ENCODE measurements at places on chromosomes 16 and 17.
A peak's percentile ranks its signal among the peaks of the same experiment; 100 is the strongest.

- no peak for DNase-seq
Observed at GRCh38 chr17:20009052-20009301, 182 bp upstream of the SPECC1 start.

DNA sequence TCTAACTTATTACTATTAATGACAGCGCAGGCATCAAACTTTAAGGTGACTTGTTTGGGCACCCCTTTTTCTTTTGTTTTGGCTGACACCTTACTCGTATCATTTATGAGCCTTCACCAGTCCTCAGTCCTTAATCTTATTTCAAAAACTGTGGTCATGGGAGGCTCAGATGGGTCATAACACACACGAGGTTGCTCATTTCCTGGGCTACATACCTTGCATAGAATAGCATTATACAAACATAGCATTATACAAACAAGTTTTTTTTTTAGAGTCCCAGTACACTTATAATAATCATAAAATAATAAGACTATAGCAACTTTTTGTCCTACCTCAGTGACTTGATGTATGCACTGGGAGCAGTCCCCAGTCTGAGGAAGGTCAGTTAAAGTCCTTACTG lies 11.2 kb upstream of the ACSF2 start:
- DNase-seq: no peak

GRCh38 chr16:60271781-60272180 lies 1537.7 kb upstream of the GOT2 start:
- no peak for DNase-seq

GRCh38 chr17:77783991-77784820 lies 174.3 kb upstream of the TNRC6C start:
- peak; percentile 44 for DNase-seq

GRCh38 chr16:13780406-13781168 lies 139.4 kb upstream of the ERCC4 start:
- no peak for DNase-seq

DNA sequence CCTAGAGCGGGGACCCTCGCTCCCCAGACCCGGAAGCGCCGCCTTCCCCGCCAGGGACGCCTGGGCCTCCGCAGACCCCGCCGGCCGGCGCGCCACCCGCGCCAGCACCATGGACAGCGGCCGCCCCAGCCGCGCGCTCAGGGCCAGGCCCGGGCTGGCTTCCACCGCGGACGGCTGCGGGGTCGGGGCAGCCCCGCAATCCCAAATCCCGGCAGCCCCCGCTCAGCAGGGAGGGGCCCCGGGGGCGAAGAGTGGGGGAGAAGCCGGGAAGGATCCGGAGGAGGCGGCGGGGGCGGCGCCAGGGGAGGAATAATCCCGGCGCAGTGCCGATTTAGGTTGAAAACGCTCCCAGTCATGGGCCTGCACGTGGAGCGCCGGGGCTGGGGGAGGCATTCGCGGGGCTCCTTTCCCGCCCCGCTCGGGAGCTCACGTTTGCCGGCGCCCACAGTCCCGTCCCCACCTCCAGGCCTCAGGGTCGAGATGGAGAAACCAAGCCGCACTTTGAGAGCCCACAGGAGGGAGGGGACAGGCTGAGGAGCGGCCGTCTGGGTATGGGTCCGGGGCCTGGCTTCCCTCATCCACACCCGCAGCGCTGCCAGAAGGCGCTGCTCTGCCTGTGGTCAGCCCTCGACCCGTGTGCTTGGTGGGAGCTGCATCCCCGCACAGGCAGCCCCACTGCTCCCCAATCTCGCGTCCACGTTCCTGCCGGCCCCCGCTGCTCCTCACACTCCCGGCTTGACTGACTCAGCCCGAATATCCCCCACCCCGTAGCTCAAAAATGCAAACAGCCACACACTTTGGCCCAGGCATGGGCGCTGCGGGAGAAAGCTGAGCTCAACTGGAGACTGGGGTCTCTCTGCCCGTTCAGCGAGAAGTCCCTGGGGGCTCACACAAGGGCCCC lies 4.7 kb downstream of the FBXL16 start:
- DNase-seq: no peak

DNA sequence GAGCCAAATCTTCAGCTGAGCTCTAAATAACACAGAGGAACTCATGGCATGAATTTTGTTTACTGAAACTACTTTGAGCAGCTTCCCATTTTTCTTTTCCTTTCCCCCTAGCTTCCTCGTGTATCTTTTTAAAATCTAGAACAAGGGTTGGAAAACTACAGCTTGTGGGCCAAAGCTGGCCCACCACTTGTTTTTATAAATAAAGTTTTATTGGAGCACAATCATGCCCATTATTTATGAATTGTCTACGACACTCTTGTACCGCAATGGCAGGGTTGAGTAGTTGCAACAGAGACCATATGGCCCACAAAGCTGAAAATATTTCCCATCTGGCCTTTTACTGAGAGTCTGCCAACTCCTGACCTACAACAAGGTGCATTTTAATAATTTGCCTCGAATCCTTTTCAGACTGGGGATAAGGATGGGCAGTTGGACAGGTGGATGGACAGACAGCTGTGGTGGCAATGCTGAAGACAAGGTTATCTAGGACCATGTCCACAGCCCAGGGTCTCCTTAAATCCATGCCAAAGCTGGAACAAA lies 87.7 kb downstream of the RMI2 start:
- DNase-seq: no peak

- no peak for DNase-seq
Observed at GRCh38 chr16:83552228-83552627, 255.6 kb upstream of the HSBP1 start.

DNA sequence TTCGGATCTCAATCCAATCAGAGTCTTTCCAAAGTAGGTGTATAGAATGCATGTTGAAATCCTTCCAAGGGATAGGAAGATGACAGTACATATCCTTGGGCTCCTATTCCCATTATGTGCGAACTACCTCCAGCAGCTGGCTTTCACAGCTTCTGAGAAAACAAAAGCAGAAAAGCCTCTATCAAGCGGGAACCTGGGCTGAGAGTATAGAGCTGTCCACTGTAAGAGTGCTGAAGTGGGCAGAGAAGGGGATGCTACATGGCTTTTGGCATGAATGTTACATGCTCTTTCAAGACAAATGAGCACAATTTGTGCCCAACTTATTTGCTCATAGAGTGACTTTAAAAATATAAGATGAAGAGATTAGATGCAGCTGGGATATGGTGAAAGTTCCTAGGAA lies 993.5 kb downstream of the CDH8 start:
- DNase-seq: no peak

DNA sequence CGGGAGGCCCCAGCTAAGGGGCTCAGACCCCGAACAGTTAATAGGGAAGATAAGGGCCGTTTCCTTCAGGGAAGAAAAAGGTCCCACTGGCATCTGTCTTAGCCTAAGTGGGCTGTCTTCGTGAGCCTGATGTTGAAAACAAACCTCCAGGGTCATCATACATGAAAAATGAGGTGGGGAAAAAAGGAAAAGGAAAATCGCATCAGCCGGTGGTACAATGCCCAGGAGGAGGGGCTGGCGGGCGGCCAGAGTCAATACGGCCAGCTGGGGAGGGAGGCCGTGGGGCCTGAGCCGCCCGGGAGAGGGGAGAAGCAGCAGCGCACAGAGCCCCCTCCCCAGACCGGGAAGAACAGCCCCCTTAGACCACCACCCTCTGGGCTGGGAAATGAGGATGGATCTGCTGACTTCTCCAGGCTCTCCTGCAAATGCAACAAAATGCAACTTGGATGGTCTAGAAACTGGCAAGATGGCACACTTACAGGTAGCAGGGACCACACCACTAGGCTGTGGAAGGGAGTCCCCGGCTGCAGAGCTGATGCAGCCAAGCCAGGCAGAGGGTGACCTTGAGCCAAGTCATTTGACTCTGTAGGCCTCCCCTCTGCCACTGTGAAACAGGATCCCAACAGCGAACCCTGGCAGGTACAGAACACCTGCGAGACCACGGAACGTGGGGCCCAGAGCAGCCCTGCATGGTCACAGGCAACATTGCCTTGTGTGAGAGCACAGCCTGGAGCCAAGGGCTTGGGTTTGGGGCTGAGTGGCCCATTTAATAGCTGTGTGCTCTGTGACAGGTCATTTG lies 448.5 kb downstream of the SOX9 start:
- DNase-seq: no peak

- DNase-seq: no peak
Observed at GRCh38 chr16:57865746-57866528, 63.6 kb upstream of the KIFC3 start.

GRCh38 chr16:28842696-28843095 lies 3.5 kb downstream of the TUFM start:
- DNase-seq: no peak

- DNase-seq: no peak
Observed at GRCh38 chr17:38825762-38826247, 684 bp upstream of the CWC25 start.

DNA sequence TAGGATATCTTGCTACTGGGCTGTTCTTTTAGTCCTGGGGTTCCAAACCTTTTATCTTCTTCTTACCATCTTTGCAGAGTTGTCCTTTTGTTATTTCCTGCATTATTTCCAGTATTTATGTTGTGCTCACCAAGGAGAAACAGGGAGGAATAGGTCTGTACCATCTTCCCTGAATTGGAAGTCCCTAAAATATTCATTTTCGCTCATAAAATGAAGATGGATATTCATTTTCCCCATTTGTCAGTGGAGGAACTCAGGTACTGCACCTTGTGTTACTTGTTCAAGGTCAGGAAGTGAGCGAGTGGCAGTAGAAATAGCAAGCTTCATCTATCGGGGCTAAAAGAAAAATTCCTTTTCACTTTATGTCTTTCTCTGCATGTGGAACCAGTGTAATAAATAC lies 989.7 kb downstream of the CDH11 start:
- DNase-seq: no peak

- no peak for DNase-seq
Observed at GRCh38 chr17:51054748-51055147, 65.9 kb downstream of the SPAG9 start.

DNA sequence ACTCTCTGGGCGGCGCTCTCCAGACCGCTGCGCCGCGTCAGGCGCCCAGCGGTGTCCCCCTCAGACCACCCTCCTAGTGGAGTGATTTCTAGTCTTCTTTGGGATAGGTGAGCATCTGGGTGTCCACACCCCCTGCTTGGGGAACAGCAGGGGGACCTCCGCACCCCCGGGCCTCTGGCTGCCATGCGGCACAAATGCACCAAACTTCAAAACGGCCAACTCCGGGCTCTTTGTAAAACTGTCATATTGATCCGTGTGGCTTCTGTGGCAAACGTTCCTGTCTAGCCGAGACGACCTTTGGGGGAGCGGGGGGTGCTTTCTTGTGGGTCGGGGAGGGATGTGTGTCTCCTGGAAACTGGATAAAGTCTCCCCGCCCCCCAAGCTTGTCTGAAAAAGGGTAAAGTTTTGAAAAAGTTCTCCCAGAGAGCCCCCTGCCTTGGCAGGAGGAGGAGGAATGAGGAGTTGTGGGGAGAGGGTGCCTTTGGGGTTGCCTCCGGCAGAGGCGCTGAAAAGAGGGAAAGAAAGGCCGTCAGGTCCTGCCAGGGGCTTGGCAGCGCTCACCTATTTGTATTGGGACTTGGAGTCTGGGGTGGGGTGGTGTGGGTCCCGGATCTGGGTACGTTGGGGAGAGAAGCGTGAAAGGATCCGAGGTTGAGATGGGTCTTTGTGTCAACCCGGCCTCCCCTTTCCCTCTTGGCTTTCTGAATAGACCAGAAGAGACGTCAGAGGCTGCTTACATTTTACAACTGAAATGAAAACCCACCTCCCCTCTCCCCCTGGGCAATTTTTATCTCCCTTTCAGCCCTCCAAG lies 2.2 kb upstream of the CHD3 start:
- DNase-seq: no peak

GRCh38 chr16:69561901-69562300 lies 3.9 kb upstream of the NFAT5 start:
- DNase-seq: no peak

- DNase-seq: no peak
Observed at GRCh38 chr16:85641776-85642176, 28.7 kb downstream of the GSE1 start.

DNA sequence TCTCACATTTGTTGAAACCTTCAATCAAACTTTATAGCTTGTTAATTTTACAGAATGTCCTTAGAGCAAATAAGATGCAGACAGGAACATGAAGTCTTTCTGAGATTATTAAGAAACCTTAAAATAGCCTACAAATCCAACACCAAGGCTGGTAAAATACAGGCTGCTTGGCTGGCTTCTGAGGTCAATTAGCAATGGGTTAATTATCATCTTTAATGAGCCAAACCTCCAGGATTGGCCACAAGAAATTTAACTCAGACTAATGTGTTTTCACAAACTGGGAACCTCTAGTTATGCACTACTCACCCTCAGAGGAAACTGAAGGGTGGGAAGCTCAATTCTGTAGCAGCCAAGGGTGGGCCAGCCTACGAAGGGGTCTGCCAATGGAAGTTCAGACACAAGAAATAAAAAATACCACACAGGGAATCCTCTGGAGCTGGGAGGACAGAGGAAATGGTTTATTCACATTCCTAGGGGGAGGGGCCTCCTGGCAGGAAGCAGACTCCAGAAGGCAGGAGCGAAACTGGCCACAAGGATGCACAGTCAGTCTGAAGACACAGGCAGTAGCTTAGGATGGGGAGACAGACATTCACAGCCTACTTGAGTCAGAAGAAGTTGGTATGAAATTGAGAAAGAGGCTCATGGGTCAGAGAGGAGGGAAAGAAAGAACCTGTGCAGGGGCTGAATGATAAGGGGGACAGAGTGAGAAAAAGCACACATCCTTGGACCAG lies 36.1 kb downstream of the HIC1 start:
- no peak for DNase-seq

GRCh38 chr17:48026502-48027321 lies 10.9 kb downstream of the COPZ2 start:
- peak; percentile 54 for DNase-seq

GRCh38 chr16:77324729-77325128 lies 110.1 kb downstream of the ADAMTS18 start:
- no peak for DNase-seq

DNA sequence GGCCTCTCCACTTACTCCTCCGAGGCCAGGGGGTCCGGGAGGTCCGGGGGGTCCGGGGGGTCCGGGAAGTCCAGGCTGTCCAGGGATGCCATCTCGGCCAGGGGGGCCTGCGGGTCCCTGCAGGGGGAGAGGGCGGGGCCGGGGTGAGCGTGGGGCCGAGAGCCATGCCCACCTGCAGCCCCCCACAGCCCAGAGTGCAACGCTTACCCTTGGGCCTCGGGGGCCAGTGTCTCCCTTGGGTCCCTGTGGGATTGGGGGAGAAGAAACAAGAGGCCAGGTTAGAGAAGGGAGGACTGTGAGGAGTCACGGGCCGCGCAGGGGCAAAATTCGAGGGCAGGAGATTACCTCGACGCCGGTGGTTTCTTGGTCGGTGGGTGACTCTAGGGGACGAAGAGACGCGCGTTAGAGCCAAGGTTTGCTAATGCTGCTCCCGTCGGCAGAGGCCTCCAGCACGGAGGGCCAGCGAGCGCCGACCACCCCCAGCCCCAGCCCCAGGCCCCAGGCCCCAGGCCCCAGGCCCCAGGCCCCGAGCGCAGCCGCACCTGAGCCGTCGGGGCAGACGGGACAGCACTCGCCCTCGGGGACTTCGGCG lies 2.1 kb downstream of the COL1A1 start:
- no peak for DNase-seq
